ENCODE measurements at places on chromosomes 6 and 20.

DNA sequence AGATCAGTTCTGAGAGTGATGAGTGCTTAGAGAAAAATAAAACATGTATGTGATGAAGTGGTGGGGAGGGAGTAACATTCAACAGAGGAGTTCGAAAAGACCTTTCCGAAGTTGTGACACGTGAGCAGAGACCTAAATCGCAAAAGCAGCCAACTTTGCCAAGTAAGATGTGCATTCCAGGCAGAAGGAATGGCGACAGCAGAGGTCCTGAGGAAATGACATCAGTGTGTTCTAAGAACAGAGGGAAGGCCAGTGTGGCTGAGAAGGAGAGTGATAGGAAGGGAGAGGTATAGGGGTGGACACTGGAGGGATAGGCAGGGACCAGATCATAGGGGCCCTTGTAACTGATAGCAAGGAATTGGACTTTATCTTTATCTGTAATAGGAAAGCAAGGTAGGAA is 51.3 kb downstream of the ADAT2 start:
- no peak for DNase-seq

DNA sequence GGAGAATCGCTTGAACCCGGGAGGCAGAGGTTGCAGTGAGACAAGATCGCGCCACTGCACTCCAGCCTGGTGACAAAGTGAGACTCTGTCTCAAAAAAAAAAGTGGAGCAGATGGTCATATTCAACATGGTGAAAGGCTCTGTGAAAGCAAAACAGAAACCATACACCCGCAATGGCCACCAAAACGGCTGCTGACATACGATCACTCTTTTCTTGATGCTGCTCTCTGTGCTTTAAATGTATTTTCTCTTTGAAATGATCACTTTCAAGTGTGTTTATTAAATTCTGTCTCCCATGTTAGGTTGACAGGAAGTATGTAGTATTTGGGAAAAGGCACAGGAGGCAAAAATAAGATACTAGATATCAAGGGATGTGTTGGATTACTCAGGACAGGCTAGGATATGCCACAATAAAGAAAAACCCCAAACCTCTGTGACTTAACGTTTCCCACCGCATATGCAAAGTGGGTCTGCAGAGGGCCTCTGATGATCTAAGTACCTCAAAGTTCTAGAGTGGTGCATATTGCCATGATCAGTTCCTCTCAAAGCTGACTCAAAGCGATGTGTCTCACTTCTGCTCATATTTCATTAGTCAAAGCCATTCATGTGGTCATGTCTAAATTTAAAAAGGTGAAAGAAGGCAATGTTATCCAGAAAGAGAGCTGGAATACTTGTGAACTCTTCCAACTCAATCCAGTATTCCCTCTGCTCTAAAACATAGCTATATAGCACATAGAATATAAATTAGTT is 155.1 kb upstream of the SOX4 start:
- DNase-seq, result peak; percentile 16

DNA sequence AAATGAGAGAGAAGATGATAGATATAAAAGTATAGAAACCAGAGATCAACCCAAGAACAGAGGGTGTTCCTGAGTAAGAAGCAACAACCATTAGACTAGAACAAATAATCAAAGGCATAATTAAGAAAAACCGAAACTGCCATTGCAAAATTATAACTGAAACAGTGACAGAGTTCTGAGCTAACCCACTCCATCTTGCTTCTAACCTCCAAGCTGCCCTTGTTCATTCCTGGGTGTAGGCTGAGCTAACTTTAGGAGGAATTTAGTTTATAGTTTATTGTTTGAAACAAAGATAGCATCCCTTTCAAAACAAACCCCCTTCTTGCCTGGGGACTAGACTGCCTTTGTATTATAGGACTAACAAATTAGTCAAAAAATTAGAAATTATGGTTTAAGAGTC is 56.1 kb upstream of the PRND start:
- DNase-seq, result no peak

GRCh38 chr6:111754423-111754822 is 118.8 kb downstream of the FYN start:
- no peak for DNase-seq

Data from OCI-LY7 (cell line).